Pancreas (tissue), 10 donors: ENCODE measurements at places on chromosomes 1 and 21. TPM values are rescaled to one million over a fixed set of nuclear protein-coding genes. Genes with fewer than 3 reads are reported as not detected.

GRCh38 chr1:181083842-181084605, 4.5 kb upstream of the IER5 start:
- peak; percentile 45 for DNase-seq

DNA sequence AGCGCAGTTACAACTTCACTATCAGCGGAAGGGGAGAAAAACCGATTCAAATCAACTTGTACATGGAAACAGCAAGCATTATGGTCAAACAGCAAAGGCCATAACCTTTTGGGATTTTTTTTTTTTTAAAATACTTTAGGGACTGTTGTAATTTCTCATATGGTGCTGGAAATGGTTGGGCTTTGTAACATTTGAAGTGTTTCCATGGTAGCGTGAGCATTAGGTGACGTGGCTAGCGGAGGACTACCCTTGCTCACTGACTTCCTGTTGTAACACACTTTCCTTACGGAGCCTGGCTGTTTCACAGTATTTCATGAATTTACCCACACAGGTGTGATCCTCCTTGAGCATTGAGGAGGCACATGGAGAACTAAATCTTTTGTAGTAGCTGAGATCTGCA, 269.5 kb downstream of the TM2D1 start:
- DNase-seq = no peak

GRCh38 chr1:177209357-177209756, 38.6 kb downstream of the BRINP2 start:
- no peak for DNase-seq

DNA sequence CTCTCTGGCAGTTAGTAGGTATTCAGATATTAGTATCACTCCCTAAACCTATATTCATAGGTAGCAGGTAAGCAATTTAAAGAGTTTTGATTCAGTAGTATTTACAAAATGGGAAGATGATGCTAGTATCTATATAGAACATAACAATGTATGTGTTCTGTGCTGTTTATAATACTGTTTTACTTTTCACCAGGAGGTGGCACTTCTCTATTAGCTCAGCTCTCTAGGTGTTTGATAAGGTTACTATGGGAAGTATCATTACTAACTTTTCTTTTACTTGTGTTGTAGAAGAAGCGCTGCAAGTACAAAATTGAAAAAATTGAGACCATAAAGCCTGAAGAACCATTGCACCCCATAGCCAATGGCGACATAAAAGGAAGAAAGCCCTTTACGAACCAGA, 49.4 kb upstream of the FASLG start:
- DNase-seq = no peak

GRCh38 chr1:182111496-182111895, 50.0 kb upstream of the ZNF648 start:
- DNase-seq = peak; percentile 70

DNA sequence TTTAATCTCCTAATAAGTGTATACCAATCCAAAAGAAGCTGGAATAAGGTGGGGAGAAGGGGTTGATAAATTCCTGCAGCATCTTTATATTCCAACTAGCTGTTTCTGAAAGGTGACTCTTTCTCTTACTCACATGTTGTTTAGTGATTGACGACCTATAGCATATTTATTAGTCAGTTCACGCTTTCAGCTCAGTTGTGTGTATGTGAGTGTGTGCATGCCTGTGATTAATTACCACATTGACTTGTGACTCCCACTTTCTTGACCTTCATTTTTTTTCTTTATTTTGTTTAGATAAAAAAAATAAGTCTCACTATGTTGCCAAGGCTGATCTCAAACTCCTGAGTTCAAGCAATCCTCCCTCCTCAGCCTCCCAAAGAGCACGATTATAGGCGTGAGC, 44.4 kb downstream of the ATP2B4 start:
- no peak for DNase-seq

DNA sequence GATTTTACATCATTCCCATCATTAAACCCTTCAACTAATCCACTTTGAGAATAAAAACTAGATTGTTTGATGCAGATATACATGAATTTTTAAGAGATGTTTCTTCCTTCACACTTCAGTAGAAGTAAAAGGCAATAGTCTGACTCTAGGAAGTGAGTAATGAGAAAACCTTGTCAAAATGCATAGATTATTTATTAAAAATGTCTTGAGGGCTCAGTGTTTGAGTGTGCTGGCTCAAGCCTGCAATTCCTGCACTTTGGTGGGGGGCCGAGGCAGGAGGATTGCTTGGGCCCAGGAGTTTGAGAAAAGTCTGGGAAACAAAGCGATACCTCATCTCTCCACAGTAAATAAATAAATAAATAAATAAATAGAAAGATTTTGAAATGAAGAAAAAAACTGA, 177.1 kb downstream of the NEGR1 start:
- DNase-seq = no peak

GRCh38 chr1:26579681-26580111, 50.1 kb downstream of the RPS6KA1 start:
- no peak for DNase-seq

DNA sequence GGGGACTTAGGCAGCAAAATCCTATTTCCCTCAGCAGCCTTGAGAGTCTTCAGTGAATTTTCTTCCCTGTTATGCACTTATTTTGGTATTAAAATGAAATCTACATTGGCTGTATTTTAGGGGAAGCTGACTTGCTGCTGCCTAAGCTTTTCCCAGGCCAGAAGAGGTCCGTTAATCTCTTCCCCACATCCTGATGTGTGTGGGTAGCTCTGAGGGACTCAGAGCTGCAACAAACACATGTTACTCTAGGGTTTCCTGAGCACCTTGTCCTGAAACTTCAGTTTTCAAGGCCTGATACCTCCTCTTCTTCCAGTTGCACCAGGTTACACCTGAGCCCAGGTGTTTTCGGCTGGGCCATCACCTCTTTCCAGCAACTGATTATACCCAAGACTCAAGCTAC, 51.5 kb downstream of the SYT6 start:
- no peak for DNase-seq

- no peak for DNase-seq
These were observed 386.9 kb downstream of the AMY1C start for GRCh38 chr1:104136621-104137020.

Gene KRTAP20-3
- total RNA-seq = not detected

Gene GUCA2B
- total RNA-seq = not detected

GRCh38 chr1:16141573-16142336, 14.1 kb downstream of the EPHA2 start:
- DNase-seq = no peak

Gene C8B
- total RNA-seq = 0.22 TPM

DNA sequence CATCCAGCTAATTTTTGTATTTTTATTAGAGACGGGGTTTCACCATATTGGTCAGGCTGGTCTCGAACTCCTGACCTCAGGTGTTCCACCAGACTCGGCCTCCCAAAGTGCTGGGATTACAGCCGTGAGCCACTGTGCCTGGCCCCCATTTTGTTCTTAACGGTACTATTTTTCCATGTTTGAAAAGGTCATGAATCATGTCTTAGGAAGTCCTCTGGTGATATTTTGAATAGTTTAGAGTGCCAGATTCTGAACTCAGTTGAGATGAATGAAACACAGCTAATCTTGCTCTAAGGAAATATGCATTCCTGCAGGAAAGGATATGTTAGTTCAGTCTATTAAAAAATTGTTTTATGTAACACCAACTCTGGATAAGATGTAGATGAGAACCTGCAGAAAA, 62.6 kb upstream of the ATP2B4 start:
- no peak for DNase-seq

DNA sequence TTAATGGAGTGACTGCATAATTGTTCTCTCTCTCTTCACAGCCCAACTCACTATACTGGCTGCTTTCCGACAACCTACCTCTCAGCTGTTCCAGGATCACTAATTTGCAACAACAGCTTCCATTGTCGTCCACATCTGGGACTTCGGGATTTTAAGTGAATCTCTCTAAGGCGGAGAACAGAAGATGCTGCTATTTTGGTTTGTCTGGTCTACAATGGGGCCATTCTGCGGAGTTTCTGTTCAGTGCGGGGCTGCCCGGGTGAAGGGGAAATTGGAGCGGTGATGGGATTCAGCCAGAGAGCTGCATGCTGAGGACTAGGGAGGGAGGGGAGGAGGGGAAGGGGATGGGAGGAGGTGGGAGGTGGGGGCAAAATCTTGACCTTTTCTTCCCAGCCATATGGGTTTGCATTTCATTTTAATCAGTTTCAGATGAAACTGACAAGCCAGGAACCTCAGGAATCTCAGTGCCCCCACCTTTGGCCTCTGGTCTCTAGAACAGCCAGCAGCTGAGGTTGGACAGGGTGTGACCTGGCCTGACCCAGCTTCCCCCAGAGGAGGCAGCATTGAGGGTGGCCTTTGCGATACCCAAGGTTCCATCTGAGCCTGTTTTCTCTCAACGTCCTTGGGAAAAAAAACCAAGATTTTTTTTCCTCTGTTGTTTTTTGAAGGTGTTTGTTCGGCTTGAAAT, 6.9 kb upstream of the SRP9 start:
- DNase-seq = no peak

DNA sequence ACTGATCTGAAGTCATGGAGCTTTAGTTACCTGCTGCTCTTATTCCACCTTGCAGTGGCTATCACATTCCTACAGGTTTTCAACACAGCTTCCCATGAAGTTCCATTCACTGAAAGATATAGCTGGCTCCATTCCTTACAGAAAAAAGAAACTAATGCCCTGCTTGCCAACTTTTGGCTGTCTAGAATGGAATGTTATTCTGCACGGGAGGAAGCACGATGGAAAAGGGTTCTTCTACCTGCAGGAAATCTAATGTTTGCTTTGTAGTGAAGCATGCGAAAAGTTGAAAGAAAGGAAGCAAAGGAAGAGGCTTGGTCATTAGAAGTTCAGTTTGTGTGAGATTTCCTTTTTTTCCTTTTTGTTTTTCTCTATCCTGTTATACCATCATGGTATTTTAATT, 32.6 kb downstream of the GIPC2 start:
- no peak for DNase-seq

- DNase-seq = no peak
These were observed 14.3 kb upstream of the SPEN start for GRCh38 chr1:15833069-15833679.

DNA sequence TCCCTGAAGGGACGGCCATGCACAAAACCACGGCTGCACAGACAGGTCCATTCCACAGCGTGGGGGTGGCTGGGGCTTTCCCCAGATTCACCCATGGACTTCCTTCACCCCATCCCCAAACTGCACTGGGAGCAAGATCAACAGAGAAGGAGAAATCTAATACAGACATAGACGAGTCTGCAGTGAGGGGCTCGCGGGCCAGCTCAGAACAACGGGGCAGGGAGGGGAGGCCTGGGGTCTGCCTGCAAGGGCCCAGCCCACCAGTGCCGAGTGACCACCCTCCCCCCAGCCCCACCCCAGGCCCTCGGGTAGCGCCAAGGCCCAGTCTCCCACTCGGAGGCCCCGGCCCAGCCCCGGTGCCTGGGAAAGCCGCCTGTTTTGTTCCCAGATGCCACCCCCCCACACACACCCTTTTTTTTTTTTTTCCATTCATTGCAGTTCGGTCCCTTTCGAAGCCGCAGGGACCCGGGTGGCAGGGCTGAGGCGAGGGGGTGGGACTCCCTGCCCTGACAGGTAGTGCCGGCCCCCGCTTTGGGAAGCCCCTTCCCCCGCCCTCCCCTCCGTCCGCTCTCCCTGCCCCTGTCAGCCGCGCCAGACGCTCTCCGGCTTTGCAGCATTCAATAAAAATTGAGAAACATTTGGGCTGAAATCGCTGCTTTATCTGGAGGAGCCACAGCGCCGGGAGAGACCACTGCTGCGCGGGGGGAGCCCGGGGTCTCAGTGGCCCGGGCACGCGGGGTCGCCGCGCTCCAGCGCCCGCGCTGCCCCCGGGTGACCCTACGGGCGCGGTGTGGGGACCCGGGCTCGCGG, 543 bp upstream of the EPHB2 start:
- peak; percentile 66 for DNase-seq

Gene OLFML2B
- 0.55 TPM for total RNA-seq

DNA sequence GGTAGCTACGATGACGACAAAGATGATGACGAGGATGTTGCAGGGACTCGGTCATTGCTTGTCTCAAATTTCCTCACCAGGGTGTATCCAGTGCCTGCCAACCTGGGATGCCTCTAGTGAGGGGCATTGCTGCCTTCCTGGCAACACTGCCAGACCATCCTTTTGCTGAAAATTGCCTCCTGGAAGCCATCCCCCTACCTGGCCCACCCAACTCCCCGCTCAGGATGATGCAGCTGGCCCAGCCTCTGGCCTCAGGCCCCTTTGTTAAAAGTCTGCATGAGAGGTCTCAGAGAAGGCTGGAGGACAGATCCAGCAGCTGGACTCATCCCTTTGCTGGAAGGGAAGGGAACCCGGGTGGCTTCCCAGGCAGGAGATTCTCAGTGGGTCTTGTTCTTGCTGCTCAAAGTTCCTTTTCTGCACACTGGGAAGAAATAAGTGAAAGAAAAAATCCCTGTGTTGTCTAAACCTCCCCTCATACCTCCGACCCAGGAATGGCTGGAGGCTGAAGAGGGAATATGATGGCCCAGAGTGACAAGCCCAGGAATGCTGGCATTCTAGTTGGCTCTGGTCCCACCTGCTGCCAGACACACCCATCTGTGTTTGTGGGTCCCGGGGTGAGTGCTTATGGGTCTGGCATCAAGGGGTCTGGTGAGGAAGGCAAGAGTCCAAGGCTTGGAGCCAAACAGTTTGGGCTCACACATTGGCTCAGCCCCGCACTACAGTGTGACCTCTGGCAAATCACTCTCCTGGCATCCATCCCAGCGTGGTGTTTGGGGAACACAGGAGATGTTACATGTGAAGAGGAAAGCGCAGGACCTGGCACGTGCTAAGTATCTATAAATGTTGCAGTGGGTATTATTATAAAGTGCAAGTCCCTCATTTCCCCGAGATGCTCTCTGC, 6.7 kb upstream of the FNDC5 start:
- DNase-seq = no peak
